Anterior cingulate cortex (tissue), 58 donors: ENCODE measurements at places on chromosomes 16 and 17.
A peak's percentile ranks its signal among the peaks of the same experiment; 100 is the strongest.

GRCh38 chr16:78399384-78399783 is 299.9 kb downstream of the WWOX start:
- no peak for DNase-seq

GRCh38 chr17:2925011-2925410 is 128.8 kb downstream of the RAP1GAP2 start:
- DNase-seq = no peak

- no peak for DNase-seq
These were observed 3.8 kb upstream of the BAHCC1 start for GRCh38 chr17:81391293-81391935.

GRCh38 chr17:1486802-1487695 is 5.4 kb downstream of the MYO1C start:
- DNase-seq = no peak

DNA sequence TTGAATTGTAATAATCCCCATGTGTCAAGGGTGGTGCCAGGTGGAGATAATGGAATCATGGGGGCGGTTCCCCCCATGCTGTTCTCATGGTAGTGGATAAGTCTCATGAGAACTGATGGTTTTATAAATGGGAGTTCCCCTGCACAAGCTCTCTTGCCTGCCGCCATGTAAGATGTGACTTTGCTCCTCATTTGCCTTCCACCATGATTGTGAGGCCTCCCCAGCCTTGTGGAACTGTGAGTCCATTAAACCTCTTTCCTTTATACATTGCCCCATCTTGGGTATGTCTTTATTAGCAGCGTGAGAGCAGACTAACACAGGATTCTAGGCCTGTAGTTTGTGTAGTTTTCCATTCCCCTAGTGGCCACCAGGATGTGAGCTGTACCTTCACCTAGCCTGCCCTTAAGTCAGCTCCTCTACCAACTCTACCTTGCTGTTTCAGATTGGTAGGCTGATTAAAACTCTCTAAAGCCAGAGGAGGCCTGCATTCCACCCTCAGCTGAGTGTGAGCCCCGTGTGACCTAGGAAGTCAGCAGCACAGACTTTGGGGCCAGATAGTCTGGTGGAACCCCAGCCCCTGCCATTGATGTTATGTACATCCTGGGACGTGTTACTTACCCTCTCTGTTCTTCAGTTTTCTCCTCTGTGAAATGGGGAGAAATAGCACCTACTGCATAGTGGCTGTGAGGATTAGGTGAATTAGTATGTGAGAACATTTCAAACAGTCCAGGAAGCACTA is 252.4 kb upstream of the CACNG5 start:
- DNase-seq = no peak

DNA sequence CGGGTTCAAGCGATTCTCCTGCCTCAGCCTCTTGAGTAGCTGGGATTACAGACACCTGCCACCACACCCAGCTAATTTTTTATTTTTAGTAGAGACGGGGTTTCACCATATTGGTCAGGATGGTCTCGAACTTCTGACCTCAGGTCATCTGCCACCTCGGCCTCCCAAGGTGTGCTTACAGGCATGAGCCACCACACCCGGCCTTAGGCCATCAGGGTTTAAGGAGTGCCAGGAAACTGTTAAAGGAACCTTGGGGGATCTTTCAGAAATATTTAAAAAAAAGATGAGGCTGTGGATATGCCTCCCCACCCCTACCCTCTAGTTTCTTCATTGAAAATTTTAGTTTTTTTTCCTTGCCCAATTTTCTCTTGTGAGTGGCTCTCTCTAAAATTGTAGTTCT is 31.4 kb upstream of the UBE2G1 start:
- no peak for DNase-seq

- DNase-seq = no peak
These were observed 95.6 kb downstream of the GRIN2A start for GRCh38 chr16:10086620-10087019.

DNA sequence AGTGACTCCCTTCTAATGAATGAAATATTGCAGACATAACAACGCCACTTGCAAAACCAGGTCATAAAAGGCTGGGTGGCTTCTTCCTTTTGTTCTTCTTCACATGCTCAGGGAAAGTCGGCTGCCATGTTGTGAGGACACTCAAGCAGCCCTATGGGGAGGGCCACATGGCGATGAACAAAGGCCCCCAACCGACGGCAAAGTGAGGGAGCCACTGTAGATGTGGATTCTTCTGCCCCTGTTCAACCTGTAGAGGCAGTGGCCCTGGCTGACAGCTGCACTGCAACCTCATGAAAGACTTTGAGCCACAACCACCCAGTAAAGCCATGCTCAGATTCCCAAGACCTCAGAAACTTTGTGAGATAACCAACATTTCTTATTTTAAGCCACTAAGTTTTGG is 203.5 kb upstream of the TNRC6C start:
- DNase-seq = no peak

- peak; percentile 87 for DNase-seq
These were observed 238.7 kb upstream of the CIBAR2 start for GRCh38 chr16:85350973-85351372.

DNA sequence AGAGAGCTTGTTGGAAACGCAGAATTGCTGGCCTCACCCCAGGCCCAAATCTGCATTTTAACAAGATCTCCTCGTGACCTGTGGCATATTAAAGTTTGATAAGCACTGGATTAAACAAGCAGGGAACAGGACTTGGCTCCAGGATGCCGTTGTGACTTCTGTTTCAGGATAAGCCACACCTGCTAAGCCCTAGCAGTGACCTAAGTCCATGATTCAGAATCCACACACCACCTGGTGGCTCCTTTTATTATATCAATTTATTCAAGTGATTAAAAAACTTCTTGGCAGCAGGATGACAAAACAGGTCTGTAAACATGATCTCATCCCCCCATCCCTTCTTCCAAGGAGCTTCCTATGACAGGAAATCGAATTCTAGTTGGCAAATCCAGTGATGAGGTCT is 9.1 kb downstream of the NAGPA start:
- no peak for DNase-seq

DNA sequence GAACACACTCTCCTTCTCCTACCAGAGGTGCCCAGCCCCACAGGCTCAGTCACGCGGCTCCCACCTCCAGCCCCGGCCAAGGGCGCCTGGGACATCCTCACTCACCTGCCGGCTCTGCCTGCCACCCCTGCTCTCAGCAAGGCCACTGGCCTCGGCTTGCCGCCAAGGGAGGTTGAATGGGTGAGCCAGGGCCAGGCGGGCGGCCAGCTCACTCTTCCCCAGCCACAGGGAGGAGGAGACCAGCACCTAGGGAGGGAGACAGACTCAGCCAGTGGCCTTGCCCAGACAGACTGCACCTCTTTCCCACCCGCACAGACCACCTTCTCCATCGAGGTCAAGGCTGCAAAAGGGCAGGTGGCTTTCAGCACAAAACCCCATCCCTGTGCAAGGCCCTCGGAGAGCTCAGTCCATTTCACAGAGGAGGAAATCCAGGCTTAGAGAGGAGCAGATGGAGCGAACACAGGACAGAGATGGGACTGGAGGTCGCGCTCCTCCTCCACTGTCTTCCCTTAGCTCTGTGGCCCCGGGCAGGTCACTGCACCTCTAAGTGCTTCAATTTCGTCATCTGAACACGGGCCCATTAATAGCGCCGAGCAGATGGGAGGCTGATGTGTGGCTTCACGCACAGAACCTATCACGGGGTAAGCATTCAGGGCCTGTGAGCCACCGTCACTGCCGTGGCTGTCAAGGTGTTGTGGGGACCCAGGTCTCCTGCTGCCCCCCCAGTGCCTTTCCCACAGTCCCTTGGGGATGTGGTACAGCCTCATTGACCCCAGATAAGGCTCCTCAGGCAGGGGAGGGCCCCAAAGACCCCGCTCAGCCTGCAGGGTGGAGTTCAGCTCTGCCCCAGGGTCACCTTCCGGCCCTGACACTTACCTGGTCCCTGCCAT is 56.1 kb downstream of the RMI2 start:
- no peak for DNase-seq

DNA sequence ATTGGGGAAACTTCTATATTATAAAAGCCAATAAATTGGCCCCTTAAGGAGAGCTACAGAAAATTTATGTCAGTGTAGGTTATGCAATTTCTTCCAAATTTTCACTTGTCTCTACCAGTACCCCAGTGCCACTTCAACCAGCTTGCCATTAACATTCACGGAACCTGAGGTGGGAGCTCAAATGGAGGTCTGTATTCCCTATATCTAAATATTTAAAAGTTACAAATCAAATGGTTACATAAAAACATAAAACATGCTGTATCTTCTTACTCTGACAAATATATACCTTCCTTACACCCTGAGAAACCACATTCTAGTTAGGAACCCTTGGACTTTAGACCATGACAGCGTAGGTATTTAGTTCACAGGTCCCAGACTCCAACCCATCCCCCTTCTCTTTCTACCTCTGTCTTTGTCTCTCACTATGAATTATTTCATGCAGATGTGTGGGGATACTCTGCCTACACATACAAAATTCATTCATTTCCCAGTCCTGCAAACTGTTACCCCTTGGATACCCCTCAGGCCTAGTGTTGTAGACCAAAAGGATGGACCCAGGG is 127.8 kb upstream of the PMFBP1 start:
- no peak for DNase-seq

DNA sequence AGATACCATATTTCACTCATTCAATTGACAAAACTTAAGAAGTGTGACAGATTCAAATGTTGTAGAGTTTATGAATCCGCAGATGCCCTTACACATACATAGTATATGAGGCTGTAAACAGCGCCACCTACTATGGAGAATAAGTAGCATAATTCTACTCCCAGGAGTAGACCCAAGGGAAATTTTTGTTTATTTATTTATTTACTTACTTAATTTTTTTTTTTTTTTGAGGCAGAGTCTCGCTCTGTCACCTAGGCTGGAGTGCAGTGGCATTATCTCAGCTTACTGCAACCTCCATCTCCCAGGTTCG is 35.5 kb downstream of the GAN start:
- DNase-seq = no peak

- no peak for DNase-seq
These were observed 211.6 kb downstream of the WWOX start for GRCh38 chr16:78310990-78311561.

- DNase-seq = no peak
These were observed 98.5 kb downstream of the ZNF778 start for GRCh38 chr16:89315791-89316581.

DNA sequence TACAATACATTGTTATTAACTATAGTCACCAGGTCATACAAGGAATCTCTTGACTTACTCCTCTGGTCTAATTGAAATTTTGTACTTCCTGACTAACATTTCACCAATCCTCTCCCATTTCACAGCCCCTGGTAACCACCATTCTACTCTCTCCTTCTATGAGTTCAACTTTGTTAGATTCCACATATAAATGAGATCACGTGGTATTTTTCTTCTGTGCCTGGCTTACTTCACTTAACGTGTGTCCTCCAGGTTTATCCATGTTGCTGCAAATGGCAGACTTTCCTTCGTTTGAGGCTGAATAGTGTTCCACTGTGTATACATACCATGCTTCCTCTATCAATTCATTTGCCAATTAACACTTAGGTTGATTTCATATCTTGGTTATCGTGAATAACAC is 128.5 kb downstream of the CHD9NB start:
- no peak for DNase-seq

GRCh38 chr16:10114409-10114808 is 67.8 kb downstream of the GRIN2A start:
- DNase-seq = peak; percentile 16

GRCh38 chr17:82350182-82351030 is 8.6 kb upstream of the TEX19 start:
- no peak for DNase-seq

GRCh38 chr16:88700322-88700635 is 5.9 kb downstream of the RNF166 start:
- no peak for DNase-seq

- DNase-seq = no peak
These were observed 6.2 kb downstream of the SLC12A3 start for GRCh38 chr16:56871172-56871593.

DNA sequence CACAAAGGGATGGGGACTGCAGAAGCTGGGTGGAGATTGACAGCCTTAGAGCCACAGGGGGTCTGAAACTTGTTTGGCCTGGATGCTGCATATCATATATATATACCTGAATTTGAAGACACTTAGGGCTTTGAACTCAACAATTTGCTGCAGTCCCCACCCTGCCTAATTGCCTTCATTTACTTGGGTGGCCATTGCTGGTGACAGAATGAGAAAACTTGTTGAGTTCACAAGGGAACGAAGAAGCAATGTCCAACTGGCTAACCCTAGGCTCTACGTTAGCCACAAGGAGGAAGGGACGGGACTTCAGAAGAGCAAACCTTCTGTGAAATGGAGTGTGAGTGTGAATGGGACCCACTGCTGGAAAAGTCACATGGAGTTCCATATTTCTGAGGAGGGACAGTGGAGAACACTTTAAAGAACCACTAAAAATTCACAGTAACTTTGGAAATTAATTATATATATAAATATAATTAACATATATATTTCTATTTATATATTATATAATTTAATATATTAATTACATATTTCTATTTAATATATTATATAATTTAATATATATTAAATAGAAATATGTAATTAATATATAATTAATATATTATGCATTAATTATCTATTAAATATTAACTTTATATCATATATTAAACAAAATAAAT is 215.3 kb upstream of the SOX9 start:
- no peak for DNase-seq

GRCh38 chr17:42748908-42749798 is 4.3 kb upstream of the EZH1 start:
- no peak for DNase-seq

DNA sequence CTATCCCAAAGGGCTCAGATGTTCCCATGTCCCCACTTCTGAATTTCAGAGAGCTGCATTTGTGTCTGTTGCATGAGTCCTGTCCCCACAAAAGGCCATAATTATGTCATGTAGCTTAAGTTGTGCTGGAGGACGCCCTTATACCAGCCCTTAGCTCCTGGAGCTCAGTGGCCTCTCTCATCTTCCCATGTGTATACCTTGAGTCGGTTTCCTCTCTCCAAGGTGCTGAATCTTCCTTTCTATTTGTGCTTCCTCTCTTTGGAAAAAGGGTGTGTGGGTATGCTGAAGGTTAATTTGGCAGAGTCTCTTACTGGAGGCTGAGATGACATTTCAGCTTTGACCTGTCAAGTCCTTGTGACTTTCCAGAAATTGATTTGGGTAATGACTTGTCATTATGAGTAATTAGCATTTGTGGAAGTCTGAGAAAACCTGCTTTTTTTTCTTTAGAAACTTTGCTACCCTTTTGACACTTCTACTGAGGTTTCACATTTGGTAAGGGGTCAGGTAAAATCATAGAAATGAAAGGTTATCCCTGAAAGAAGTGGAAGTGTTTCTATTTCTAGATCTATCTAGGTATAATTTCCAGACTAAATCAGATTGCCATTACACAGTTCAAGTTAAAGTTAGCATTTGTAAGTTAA is 185.4 kb downstream of the ABCC12 start:
- no peak for DNase-seq

GRCh38 chr16:8342276-8342675 is 248.0 kb downstream of the TMEM114 start:
- DNase-seq = no peak
